ENCODE measurements at places on chromosomes 2 and 18.

GRCh38 chr2:141380008-141380979 is 750.5 kb downstream of the LRP1B start:
- peak; percentile 21 for DNase-seq

- DNase-seq = peak; percentile 89
Observed at GRCh38 chr2:189287982-189288521, 108.5 kb upstream of the COL5A2 start.

- DNase-seq = peak; percentile 40
Observed at GRCh38 chr2:18356676-18357075, 203.8 kb downstream of the RDH14 start.

DNA sequence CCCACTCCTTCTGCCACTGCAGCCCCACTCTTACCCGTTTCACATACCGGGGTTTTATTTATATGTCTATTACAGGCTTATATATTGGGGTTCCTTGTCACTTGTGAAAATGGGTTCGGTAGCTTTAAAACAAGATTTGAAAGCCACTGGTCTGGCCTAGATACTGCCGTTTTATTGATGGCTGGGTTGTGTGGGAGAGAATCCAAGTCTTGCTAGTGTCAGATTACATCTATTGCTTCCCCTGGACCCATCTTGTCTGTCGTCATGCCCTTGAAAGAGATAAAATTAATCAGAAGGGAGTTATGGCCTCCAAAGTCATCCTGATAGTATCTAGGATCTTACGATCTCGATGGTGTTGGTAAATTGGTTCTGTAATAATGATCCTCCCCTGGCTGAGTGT is 79.4 kb downstream of the EIPR1 start:
- no peak for DNase-seq

- DNase-seq = peak; percentile 63
Observed at GRCh38 chr2:200786826-200787225, 24.9 kb upstream of the BZW1 start.

DNA sequence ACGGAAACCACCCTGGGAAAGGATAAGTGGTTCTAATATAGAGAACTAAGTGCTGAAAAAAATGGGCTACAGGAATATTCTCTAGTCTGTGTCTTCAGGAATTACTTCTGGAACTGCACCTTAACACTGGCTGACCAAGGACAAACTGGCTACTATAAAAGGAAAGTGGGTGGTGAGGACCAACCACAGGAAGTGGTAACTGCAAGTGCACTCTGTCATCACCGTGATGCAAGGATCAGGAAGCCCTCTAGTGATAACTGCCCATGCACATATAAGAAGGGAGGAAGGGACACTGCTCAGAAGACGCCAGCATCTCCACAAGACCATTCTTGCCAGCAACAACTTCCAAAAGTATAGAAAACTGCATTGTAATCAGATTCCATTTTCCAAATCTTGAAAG is 424.4 kb upstream of the RGPD4 start:
- DNase-seq = no peak

- peak; percentile 2 for DNase-seq
Observed at GRCh38 chr18:54928236-54928635, 31.0 kb downstream of the CCDC68 start.

DNA sequence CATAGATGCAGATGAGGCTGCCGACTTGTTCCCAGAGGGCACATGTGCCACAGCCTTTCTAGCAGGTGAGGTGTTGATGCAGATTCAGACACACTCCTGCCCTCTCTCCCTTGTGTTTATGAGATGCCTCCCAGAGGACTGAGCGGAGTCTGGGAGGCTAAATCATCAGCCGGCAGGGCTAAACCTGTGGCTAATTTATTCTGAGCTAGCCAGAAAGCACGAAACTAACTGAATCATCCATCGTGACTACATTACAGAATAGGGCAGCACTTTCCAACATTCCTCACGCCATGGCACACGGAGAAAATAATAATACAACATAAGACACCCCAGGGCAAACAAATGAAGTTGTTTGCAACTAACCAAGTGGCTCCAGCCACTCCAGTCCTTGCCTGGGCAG is 101.7 kb upstream of the FZD7 start:
- peak; percentile 74 for DNase-seq

- DNase-seq = peak; percentile 59
Observed at GRCh38 chr18:55136864-55137263, 177.6 kb upstream of the CCDC68 start.

DNA sequence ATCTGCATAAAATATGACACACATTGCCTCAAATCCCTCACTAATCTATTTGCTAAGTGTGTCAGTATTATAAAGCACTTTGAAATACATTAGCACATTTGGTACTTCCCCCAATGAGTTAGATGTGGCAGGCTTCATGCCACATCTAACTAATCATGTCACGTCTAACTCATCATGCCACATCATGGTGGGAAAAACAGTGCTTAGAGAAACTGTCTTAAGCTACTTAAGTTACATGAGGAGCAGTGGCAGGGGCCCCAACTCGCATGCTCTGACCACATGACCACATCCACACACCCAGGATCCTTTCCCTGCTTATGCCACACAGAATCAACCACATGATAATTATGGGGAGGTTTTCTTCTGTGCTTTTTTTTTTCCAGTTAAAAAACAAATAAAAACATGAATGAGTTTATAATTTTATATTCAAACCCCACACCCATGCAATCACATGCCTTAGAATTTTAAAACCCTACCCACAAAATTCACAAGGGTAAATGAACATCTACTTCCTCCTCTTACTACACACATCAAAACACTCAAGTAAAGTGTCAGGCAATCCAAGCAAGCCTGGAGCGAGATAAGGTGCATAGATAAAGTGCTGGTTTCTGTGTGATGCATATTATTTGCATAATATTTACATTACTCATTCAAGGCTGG is 1.6 kb downstream of the ABCA12 start:
- no peak for DNase-seq

DNA sequence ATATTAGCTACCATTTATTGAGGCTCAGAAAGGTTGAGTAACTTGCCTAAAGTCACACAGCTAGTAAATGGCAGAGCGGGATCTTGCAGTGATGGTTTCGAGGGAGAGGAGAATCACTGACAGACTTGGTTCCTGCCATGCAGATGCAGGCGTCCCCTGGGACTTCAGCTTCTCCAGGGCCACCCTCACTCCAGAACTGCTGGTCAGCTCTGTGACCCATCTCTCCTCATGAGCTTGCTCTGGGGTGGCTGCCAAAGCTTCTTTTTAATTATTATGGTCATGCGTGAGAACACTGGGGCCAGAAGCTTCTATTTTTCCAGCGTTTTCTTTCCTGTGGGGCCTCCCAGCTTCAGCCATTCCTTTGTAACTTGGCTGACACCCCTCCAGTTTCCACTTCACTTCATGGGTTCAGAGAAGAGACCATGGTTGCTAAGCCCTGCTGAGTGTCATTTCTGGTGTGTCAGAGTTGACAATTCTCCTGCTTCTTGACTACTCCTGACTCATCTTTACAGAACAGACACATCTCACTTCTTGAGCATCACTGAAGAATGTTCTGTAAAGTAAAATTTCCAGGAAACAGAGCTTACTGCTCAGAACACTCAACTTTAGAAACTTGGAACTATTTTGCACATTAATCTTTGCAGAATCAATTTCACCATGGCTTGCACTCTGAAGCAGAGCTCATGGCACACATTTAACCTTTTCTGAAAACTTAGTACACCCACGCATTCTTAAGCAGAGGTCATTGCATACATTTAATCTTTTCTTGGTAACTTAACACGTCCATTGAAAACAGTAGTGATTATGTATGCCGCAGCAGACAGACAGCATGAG is 70.4 kb downstream of the IL1R2 start:
- DNase-seq = peak; percentile 89

DNA sequence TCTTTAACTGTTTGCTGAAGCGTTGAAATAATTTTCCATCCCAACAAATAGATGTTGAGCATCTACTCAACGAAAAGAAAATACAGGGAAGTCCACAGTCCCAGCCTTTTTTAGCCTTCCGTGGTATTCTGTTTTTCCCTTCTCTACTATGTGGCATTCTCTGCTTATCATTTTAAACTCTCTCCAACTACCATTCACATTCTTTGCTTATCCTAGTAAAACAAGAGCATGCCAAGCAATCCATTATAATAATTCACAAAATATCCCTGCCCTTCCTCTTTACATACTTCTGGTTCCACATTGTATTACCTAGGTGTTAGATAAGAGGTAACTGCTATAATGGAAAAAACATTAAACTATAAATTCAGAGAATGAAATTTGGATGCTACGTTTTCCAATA is 1.6 kb upstream of the SESTD1 start:
- no peak for DNase-seq

GRCh38 chr2:127080938-127081755 is 25.8 kb downstream of the BIN1 start:
- no peak for DNase-seq

DNA sequence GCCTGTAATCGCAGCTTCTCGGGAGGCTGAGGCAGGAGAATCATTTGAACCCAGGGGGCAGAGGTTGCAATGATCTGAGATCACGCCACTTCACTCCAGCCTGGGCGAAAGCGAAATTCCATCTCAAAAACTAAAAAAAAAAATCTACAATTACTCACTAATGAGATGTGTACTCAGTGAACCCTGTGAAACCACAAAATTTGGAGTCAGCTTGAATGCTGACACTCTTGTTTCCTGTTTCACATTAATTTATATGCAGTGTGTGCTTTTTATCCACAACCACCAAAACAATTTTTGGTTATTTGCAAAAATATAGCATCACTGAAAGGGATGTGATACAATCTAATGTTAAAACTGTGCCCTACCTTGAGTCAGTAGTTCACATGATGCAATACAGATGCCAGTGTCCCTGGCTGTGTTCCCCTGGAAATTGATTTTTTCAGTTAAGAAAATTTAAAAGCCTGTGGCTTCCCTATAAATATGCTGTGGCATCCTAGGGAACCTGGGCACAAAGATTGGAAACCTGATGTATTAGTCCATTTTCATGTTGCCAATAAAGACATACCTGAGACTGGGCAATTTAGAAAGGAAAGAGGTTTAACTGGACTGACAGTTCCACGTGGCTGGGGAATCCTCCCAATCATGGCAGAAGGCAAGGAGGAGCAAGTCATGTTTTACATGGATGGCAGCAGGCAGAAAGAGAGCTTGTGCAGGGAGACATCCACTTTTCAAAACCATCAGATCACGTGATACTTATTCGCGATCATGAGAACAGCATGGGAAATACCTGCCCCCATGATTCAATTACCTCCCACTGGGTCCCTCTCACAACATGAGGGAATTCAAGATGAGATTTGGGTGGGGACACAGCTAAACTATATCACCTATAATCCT is 337.5 kb upstream of the NT5C1B start:
- DNase-seq = no peak

GRCh38 chr2:128568106-128568505 is 249.4 kb upstream of the HS6ST1 start:
- DNase-seq = no peak

DNA sequence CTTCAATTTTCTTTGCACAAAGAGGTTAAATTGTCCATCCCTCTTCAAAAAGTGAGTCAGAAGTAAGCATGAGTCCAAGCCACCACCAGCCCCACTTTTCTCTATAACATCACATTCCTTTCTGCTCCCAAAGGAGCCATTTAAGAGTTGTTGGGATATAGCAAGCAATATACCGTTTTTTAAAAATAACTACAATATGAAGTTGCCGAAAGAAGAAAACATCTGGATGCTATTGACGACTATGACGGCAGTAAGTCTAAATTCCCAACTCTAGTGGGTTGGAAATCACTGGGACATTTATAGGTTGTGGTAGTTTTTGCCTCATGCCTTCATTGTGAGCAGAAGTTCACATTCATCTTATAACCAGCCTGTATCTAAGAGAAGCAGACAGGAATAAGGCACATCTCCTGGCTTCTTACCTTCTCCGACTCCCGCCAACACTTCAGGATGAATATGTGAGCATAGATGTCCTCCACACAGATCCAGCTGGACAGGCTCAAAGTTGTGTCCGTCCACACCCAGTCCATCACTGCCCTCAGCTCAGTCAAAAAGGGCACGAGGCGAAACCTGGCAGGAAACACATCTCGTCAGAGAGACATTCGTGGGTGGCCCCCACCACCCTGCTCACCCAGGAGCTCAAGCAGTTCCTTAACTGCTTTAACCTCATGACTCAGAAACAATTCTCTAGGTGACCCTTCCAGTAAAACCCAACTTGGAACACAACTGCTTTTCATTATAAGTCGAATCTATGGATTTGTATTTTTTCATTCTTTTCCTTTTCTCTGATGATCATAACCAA is 163.6 kb downstream of the NAPG start:
- DNase-seq = peak; percentile 86

DNA sequence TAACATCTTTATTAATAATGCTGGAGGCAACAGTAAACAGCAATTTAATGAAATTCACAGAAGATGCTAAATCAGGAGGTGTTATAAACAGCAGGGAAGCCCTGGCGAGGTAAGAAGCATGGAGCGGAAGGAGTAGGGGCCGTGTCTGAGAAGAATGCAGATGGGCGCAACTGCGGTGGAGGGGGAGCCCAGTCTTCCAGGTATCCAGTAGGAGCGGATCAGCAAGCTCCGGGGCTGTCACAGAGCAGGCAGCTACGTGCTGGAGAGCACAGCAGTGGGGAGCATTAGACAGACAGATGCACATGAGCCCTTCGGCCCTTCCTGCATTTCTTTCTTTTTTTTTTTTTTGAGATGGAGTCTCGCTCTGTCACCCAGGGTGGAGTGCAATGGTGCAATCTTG is 82.3 kb downstream of the SH3RF3 start:
- no peak for DNase-seq

DNA sequence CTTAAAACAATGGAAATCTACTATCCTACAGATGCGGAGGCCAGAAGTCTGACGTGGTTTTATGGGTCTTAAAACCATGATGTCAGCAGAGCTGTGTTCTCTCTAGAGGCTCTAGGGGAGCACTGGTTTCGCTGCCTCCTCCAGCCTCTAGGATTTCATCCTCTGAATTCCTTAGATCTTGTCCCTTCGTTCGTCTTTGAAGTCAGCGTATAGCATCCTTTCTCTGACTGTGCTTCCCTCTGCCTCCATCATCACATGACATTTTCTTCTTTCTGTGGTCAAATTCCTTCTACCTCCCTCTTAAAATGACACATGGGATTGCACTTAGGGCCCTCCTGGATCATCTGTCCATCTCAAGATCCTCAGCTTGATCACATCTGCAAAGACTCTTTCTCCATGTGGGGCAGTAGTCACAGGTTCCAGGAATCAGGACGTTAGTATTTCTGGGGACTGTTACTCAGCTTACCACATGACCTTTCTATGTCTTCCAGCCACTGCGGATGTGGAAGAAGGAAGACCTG is 22.7 kb upstream of the NCK2 start:
- DNase-seq = no peak

GRCh38 chr2:218180467-218181114 is 13.8 kb upstream of the CXCR1 start:
- no peak for DNase-seq

DNA sequence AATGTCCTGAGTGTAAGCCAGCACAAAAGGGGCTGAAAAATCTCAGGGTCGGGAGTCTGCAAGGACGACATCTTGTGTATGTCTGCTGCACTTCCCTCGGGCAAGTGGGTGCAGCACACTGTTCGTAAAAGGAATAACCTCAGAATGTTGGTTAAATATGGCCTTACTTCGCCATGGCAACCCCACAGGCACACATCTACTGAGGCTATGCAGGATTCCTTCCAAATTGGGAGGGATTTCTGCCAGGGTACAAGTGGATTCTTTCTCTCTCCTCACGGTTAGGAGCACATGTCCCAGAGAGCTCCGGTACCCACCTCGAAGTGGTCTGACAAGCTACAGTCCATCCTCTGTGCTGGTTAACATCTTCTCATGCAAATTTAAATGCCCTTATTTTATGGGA is 277.7 kb upstream of the PXDN start:
- no peak for DNase-seq

All from fibroblast of skin of abdomen (primary cell).